ENCODE measurements at places on chromosomes 12 and 14.
A peak's percentile ranks its signal among the peaks of the same experiment; 100 is the strongest.

DNA sequence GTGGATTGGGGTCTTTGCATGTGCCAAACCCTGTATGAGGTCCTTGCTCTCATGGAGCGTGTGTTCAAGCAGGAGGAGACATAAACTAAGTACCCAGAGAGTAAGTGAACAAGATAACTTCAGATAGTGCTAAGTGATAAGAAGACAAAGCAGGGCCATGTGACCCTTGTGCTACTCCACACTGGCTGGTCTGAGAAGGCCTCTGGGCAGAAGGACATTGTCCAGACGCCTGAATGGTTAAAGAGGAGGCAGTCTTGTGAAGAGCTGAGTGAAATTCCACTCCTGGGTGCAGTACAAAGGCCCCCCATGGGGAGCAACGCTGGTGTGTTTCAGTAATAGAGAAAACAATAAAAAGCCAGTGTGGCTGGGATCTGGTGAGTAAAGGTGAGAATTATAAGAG is 93.3 kb upstream of the RIC8B start:
- no peak for DNase-seq

GRCh38 chr14:74531467-74531866 is 37.9 kb downstream of the ISCA2 start:
- peak; percentile 40 for DNase-seq

DNA sequence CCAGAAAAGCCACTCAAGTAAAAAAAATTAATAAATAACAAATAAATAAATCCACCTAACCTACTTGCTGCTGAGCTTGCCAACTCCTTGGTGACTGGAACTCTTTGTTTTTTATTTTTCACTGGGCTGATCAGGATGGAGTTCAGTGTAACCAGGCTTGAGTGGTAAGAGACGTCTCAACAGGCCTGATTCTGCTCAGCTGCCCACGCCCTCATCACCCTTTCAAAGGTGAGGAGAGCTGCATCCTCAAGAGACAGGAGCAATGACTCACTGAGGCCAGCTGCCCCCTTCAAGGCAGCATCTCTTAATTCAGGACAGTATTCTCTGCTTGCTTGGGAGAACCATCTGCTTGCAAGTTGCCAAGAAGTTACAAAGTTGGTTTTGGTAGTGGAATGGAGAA is 111.9 kb upstream of the CPM start:
- DNase-seq = no peak

DNA sequence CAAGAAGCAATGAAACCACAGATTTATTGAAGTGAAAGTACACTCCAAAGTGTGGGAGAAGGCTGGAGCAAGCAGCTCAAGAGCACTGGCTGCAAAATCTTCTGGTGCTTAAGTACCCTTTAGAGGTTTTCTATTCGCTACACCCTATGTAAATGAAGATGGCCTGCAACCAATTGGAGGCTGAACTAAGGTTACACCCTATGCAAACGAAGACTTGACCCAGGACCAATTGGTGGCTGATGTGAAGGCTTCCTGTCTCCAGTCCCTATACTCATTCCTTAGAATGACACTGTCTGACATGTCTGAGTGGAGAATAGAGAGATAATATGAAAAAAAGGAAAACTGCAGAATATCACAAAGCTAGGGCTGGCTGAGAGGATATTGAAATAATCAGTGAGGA is 57.2 kb downstream of the ALG10B start:
- DNase-seq = no peak

- DNase-seq = peak; percentile 11
These were observed 189.3 kb downstream of the DACT1 start for GRCh38 chr14:58826845-58827686.

- DNase-seq = no peak
These were observed 7.2 kb upstream of the POP5 start for GRCh38 chr12:120588371-120588770.

GRCh38 chr12:2183556-2184541 is 131.1 kb downstream of the CACNA1C start:
- DNase-seq = no peak

GRCh38 chr14:89588016-89588415 is 171.0 kb upstream of the FOXN3 start:
- no peak for DNase-seq

DNA sequence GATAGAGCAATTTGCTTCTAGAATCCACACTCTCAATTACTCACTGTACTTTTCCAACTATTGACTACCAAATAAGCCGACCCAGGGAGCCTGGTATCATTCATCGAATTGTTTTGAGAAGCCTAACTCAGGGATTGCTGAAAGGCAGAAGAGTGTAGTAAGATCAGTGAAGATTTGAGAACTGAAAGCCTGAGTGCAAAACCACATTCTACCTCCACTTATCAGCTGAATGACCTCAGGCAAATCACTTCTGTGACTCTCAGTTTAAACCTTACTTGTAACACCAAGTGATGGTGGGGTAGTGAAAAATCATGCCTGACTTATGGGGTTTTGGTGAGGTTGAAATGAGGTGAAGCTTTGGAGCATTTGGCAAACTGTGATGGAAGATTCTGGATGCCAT is 126.1 kb upstream of the MAX start:
- DNase-seq = no peak

DNA sequence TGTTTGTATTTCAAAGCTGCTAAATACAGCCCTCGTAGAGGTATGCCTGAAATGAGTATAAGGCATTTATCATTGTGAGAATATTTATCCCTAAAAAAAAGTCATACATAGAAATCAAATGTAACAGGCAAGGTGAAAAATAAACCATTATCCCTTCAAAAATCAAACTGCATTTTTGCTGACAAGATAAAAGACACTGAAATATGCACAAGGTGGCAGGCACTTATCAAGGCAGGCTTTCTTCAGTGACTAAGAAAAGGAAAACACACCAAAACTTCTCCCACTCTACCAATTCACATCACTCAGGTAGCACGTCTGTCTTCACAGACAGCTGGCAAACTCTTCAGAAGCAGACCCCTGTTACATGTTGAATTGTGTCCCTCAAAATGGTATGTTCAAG is 23.6 kb downstream of the ARMH4 start:
- DNase-seq = no peak

- no peak for DNase-seq
These were observed 14.5 kb upstream of the GPR162 start for GRCh38 chr12:6807170-6807569.

DNA sequence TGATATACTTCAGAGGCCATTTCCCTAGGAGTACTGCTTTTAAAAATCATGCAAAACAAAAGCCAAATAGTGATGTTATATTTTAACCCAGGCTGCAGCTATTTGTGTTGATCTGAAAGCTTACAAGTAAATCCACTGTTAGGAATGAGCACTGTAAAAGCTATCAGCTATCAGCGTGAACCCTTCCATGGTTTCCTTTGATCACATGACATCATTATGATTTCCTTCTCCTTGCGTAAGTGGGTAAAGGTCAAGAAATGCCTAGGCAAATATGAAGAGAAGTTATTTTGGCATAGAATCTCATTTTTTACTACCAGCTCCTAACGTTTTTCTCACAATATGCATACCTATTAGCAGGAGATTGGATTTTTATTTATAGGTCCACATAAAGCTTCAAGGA is 48.6 kb upstream of the CATSPERB start:
- peak; percentile 46 for DNase-seq

DNA sequence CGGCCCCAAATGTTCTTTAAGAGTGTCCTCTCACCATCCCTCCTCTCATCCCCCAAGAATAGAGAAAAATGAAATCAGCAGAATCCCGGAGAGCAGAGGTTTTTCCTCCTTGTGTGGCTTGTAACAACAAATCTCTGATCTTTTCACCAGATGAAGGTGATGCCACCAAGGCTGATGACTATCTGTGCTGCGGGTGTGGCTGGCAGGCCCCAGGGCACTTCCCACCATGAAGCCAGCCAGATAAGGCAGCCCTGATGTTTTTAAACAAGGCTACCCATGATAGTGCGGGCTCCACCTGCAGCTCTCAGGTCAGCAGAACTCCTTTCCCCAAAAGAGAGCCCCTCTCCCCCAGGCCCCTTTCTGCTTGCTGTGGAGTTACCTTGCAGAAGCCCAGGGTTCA is 58.0 kb upstream of the PARP11 start:
- no peak for DNase-seq

DNA sequence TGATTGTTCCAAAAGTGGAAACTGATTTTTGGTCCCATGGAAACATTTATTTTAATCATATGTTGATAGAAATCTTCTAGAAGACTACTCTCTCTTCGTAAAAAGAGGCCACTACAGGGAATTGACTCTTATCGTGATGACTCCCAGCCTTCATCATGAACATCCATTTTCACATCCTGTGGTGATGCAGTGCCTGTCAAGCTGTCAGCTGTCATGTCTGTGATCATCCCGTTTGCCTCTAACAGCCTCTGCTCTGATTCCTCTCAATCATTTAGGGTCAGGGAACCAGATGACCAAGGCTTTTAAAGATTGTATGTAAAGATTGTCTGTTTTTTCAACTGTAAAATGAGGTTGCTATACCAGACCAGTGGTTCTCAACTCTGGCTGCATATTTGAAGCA is 419.0 kb upstream of the MGAT4C start:
- no peak for DNase-seq

DNA sequence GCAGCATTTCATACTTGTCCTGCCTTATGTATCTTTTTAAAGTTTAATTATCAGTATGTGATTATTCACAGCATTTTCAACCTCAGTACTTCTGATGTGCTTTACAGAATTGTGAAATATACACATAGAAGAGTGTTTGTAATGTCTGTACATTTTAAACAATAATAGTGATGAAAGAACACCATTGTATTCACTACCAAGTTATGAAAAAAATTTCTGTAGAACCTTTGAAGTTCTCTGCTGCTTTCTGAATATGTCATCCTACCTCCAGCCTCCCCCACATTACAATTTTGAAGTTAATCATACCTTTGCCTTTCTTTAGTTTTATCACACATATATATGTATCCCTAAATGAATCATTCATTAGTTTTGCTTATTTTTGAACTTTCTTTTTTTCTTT is 24.8 kb downstream of the FRMD6 start:
- DNase-seq = no peak

DNA sequence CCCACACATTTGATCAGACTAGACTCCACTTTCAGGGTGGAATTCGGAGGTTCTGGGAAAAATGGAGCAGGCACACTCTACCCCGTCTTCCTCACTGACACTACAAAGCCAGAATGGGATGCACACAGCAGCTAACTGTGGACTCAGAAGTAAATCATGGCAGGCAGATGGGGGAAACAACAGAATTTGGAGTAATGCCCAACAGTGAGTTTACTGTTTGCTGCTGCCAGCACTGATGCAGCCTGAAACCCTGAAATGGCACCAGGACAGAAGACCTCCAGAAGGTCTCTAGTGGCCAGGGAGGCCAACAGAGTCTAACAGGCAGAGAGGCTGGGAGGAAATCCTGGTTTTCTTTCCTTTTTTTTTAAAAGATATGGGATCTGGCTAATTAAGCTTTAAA is 24.6 kb downstream of the KCTD10 start:
- DNase-seq = no peak

- no peak for DNase-seq
These were observed 8.5 kb downstream of the RAB15 start for GRCh38 chr14:64963611-64964010.

DNA sequence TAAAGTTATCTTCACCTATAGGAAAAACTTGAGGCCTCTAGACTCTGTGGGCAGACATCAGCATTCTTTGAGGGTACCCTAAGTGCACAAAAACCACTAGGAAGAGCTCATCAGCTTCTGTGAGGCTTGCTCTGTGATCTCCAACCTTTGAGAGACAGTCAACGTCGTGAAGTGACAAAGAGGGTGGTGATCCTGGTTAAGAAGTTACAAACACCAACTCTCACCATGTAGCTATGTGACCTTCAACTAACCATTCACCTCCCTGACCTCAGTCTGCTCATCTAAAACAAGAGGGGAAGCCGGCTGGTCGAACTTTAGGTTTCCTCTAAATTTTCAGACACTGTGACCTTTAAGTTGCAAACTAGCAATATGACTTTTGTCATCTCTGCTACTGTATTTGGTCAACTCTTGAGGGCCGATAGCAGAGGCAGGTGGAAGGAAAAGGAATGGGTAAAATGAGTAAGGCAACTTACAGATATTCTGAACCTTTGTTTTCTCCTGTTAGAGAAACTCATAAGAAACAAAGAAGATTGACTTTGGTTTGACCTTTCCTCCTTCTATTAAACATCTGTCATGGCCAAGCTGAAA is 103.2 kb upstream of the PARP11 start:
- no peak for DNase-seq

- no peak for DNase-seq
These were observed 37.7 kb downstream of the FOXN4 start for GRCh38 chr12:109271418-109271817.

DNA sequence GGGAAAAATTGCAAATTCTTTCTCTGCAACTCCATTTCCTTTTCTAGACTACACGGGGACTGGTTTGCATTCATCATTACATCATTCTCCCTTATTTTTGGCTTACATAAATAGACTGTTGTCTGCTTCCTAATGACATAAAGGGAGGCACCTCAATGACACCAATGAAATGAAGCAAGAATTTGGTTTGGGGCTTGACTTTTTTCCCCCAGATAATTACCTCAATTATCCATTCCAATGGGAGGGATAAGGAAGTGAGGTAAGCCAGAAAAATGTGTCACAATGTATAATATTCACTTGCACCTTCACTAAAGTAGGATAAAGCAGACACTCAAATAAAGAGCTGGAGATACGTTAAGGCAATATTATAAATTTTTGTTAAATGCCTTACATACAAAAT is 240.6 kb upstream of the GRIP1 start:
- no peak for DNase-seq

DNA sequence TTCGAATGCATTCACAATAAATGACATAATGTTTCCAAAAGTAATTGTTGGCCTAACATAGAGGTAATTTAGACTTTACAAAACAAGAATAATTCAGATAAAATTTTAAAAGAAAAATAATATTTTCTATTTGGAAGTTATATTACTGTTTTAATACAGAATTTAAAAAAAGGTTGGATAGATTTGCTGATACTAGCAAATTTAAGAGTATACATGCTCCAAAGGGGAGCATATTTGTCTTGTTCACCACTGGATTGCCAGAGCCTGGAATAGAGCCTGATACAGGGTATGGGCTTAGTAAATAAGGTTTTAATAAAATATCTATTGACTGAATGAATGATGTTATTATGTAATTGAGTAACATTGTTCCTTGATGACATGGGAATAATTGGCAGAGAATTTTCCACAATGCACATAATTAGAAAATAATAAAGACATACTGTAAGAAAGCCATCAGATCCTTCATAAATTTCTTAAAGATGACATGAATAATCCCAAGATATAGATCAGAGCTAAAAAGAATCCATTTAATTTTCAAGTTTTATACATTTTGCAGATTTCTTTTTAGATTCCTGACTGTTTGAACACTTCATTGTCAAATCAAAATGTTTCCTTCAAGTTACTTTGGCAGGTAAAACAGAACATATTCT is 305.3 kb downstream of the SLC6A15 start:
- no peak for DNase-seq

GRCh38 chr12:93273834-93274564 is 103.7 kb upstream of the NUDT4 start:
- DNase-seq = no peak

DNA sequence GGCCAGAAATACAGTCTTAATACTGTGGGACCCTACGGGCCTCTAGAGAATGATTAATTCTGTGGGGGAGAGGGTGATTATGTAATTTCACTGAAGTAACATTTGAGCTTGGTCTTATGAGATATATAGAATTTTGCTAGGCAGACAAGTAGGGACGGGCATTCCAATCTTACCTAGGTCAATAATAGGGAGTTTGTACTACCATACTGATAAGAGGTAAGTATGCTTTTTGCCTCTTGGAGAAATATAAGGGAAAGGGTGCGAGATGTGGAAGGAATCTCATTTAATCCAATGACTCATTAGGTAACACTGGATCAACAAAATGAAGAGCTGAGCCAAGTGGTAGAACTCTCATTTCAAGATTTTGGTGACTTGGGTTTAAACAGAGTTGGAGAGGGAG is 5.2 kb downstream of the RAB5B start:
- DNase-seq = no peak

Data from suppressor macrophage treated with lipopolysaccharide for 4 hours (primary cell).